ENCODE measurements at places on chromosomes 13 and 19.

DNA sequence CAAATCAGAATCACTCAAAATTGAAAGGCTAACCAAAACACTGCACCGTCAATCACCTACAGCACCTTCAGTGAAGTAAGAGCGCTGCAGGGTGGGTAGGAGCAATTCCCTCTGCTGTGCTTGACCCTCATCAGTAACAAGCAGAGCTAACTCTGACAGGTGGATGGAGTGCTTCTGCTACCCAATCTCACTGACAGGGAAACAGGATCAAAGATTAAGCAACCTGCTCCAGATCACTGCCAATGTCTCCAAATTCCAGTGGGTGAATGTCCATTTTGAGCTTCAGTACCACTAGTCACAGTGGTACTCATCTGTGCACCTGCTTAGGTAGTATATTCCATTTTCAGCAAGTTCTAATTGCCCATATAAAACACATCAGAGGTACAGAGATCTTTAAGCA, 25.2 kb downstream of the BRD4 start:
- DNase-seq = no peak

DNA sequence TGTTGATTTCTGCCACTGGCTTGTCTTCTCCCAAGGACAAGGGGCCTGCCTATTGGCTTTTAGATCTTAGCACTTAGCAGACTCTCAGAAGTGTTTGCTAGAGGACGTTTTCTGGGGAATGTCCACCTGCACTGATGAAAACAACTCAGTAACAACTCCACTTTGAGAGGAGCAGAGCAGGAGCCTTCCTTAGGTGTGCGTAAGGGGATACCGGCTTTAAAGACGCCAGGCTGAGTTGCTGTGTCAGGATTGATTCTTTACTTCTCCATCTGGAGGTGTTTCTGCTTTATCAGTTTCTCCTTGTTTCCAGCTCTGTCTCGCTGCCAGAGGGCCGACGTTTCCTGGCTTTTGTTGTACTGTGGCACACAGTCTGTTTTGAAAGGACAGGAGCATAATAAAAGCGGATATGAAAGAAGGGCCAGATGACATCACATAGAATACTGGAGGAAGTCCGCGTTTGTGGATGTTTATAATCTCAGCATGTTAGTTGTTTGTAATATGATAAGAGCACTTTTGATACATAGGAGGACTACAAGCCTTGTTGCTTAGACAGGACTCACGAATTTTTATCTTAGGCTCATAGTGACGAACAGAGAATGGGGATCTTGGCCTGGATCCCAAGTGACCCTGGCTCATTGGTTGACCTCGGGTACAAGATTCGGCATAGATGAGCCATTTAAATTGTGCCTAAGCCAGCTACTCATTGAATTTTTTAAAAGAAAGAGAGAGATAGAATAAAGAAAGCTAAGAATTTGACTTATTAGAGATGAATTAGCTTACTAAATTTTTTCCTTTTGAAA, 34.6 kb downstream of the COL4A2 start:
- no peak for DNase-seq

- no peak for DNase-seq
These were observed 46.4 kb upstream of the ZNF254 start for GRCh38 chr19:24040621-24041020.

- DNase-seq = no peak
These were observed 632.0 kb downstream of the SLITRK5 start for GRCh38 chr13:88303157-88303556.

DNA sequence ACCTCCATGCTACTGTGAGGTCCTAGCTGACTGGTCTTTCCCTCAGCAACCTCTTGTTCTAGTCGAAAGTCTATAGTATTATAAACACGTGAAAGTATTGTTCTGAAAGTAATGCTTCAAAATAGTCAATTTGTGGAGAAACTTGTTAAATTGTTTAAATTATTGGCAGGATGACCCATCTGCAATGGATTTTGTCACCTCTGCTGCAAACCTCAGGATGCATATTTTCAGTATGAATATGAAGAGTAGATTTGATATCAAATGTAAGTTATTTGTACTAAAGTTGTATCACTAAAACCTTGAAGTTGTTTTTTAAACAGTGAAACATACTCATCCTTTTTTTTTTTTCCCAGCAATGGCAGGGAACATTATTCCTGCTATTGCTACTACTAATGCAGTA, 25.9 kb downstream of the UBA2 start:
- DNase-seq = no peak

- DNase-seq = no peak
These were observed 89.7 kb downstream of the HSPH1 start for GRCh38 chr13:31072041-31072440.

- no peak for DNase-seq
These were observed 413.9 kb downstream of the SLITRK5 start for GRCh38 chr13:88085036-88085435.

GRCh38 chr19:13037161-13037560, 41.9 kb downstream of the NFIX start:
- DNase-seq = no peak

- DNase-seq = no peak
These were observed 131.0 kb downstream of the TNFRSF19 start for GRCh38 chr13:23701186-23701585.

GRCh38 chr19:2600914-2601870, 101.3 kb downstream of the GNG7 start:
- DNase-seq = no peak

DNA sequence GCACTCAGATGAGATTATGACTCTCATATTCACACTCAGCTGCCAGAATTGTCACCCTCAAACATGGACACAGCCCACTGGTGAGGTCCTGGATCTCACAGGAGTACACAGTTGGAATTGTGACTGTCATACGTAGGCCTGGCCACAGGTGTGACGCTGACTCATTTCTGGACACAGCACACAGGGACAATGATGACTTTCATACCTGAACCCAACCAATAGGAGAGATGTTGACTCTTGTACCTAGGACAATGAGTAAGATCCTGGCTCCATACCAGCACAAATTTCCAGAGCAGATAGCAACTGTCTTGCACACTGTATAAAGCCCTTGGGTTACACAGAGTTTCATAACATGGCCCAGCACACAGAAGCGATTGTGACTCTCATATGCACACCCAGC, 46.4 kb downstream of the ZNF85 start:
- no peak for DNase-seq

GRCh38 chr13:112034846-112035245, 32.1 kb upstream of the SOX1 start:
- DNase-seq = no peak

DNA sequence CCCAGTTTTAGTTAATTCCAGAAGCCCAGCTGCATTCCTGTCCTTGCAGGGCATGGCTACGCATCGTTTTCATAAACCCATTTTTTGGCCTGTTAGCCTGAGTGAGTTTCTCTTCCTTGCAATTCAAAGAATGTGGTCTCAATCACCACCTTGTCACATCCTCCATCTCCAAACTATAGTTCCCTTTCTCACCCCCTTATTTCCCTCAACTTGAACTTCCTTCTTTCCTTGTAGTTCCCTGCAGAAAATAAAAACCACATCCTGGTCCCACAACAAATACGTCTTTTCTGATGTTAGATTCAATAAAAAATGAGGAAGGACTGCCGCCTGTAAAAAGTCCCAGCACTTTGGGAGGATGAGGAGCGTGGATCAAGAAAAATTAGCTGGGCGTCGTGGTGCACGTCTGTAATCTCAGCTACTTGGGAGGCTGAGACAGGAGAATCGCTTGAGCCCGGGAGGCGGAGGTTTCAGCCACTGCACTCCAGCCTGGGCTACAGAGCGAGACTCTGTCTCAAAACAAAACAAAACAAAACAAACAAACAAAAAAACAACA, 13.2 kb downstream of the ADGRE3 start:
- DNase-seq = no peak

DNA sequence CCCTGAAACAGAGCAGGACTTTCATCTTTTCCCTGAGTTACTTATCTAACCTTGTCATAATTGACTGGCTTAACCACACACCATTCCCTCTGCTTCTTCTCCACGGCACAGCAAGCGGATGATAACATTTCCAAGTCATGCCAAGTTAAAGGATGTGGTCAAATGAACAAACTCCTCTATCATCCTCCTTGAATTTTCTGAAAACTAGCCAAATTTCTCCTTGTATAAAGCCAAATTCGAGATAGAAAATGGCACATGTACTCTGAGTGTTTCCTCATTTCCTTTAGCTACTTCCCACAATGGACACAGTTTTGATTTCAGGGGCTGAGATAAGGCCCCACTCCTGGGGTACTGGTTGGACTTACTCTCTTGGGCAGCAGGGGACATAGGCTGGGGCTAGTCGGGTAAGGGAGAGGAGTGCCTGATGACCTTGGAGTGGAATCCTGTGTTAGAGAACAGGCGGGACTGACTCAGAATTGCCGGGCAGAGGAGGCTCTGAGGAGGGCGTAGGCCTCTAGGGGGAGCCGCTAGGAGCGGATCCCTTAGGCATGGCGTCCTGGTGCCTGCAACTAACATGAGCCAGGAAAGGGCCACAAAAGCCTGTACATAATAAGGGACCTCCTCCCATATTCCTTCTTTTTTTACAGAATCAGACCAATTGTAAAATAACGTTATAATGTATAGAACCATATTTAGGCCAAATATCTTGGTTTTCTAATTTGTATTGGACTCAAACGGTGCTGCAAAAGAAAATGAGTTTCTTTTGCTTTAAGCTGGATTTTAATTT, 20.3 kb upstream of the TMTC4 start:
- peak; percentile 6 for DNase-seq

GRCh38 chr13:62014299-62014698, 598.6 kb upstream of the PCDH20 start:
- no peak for DNase-seq

- no peak for DNase-seq
These were observed 17.3 kb downstream of the NCR1 start for GRCh38 chr19:54923276-54923675.

GRCh38 chr13:49869519-49869918, 66.6 kb downstream of the SPRYD7 start:
- no peak for DNase-seq

DNA sequence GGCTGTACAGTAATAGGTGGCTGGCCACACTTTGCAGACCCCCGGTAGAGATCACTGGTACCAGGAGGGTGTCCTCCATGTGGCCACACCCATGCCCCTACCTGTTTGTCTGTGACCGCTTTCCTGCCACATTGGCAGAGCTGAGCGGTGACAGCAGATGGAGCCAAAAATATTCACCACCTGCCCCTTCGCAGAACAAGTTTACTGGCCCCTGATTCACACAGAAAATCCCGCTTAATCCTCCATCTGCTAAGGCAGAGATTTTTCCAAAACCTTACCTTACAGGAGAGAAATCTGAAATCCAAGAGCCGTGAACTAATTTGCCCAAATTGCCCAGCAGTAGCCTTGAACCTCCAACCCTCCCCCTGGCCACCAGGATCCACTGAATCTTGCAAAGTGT, 52.1 kb downstream of the MYO9B start:
- DNase-seq = no peak

GRCh38 chr19:30060531-30061222, 118.6 kb downstream of the URI1 start:
- DNase-seq = no peak

GRCh38 chr13:67148161-67148571, 82.0 kb downstream of the PCDH9 start:
- DNase-seq = no peak

DNA sequence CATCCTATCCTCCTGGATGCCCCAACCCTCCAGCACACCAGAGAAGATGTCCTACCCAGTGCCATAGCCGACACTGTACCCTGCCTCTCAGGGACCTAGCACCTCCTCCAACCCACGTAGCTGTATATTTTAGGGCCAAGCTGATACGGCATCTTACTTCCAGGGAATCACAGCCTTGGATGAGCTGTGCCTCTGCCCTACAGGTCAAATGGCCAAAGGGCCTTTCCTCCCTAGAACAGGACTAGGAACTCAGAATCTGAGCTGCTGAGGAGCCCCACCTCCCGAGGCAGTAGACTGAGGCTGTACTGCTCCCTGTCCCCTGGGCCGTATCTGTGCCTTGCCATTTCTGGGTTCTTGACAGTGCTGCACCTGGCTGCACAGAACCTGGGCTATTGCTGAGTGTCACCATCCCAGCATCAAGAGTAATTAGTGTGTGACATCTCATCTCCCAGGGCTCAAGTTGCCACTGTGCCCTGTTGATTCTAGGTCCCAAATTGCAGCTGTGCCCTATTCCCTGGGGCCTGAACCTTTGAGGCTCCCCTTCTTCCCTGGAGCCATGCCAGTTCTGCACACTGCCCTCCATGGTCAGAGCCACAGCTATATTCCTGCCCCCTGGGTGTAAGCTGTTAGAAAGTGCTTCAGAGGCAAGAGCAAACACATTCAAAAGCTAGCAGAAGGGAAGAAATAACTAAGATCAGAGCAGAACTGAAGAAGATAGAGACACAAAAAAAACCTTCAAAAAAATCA, 41.0 kb downstream of the VWA8 start:
- no peak for DNase-seq

GRCh38 chr13:43157796-43158195, 134.4 kb downstream of the DNAJC15 start:
- DNase-seq = no peak

- peak; percentile 8 for DNase-seq
These were observed 45.2 kb downstream of the CDADC1 start for GRCh38 chr13:49292742-49293486.

Data from CD4-positive, alpha-beta T cell treated with Interleukin-6 for 4 hours (primary cell).